ENCODE measurements at places on chromosomes 13 and 19.

DNA sequence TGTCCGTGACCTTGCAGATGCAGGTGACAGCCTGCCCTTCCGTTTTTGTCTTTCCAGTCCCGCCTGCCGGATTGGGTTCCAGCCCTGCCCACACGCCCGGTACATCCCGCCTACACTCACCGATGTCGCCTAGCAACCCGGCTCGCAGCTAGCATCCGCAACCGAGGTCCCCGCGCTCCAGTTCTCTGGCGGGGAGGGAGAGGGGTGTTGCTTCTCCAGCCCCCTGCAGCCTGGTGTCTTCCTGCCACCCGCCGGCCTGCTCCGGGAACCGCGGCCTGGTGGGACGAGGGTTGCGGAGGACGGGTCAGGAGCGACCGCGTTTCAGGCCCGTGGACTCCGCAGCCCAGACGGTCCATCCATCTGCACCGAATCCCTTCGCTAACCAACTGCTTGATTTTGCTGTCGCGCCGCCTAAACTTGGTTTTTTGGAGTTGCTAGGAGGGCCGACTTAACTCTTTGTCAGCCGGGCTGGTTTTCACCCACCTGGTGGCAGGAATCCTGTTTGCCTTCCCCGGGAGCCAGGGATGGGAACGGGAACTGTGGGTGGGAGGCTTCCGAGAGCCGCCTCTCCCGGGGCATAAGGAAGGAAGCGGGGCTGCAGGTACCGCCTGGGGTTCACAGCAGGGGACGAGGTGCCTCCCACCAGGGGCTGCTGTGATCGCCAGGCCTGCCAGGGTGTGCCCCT, 15.4 kb upstream of the MATK start:
- no peak for DNase-seq

DNA sequence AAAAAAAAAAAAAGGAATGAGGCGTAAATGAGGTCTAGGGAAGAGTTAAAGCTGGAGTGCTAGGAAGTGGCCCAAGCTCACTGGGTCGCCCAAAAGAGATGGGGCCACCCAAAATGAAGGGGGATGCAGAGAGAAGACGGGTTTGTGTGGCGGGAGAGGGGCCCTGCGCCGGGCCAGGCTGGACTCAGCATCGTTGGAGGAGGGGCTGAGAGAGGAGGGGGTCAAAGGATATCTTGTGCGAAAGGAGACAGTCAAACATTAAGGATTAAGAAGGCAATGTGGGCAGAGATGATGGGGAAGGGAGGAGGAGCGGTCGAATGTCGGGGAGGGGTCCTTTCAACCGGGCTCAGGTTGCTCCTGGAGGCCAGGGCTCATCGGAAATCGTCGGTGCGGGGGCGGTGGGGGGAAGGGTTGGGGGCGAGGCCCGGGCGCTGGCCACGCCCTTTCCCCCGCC, 825 bp upstream of the CARM1 start:
- no peak for DNase-seq

GRCh38 chr13:109009756-109010155, 380.3 kb downstream of the MYO16 start:
- DNase-seq, result no peak

GRCh38 chr13:73367886-73368285, 309.1 kb downstream of the KLF5 start:
- no peak for DNase-seq

- DNase-seq, result no peak
Observed at GRCh38 chr13:47890146-47890814, 110.8 kb downstream of the SUCLA2 start.

DNA sequence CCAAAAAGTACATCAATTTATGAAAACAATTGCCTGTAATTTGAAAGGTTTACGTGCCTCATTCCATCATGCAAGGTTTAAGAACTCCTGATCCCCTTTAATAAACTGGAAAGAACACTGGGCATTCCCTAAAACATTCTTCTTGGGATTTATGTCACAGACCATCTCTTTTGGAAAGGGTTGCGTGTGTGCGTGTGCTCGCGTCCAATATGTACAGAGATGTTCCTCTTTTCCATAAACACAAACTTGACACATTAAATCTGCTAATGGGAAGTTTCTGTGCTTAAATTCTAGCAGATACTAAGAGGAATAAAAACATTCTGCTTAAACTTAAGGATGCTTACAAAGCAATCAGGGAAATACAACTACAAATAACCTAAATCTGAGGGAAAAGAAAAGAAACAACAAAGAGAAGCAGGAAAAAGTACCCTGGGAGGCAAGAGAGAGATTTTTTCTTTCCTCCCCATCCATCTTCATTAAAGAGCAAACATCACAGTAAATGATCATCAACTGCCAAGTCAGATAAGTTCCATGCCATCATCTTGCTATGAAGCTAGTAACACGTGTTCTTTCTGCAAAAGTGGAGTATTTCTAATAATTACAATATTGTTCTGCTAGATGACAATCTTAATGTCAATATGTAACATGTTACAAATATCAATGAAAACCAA, 83.7 kb downstream of the STK24 start:
- no peak for DNase-seq

DNA sequence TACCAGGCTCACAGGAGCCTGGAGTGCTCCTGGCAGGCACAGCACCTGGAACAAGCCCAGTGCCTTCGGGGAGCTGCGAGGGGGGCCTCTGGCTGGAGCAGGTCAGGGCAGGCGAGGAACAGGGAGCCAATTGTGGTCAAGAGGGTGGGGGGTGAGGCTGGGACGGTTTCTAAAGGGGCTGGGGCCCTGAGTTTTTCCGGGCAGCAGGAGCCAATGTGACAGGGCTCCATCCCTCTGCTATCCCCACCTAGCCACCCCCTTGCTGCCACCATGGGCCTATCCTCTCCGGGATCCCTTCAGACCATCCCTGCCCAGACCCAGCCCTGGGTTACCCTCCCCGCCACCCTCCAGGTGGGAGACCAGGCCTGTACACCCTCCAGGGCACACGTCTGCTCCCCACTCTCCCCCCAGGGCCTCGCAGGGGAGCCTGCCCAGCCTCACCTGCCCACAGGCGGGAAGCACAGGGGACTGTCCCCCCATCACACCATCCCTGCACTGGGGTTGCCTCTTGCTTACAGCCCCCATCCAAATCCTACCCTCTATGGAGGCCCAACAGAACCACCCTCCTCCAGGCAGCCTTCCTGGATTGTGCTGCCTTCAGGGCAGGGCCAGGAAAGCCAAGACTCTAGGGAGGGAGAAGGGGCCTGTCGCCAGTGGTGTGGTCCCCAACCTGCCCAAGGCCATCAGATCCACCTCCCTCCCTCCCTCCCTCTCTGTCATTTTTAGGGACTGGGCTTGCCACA, 121.0 kb downstream of the URI1 start:
- DNase-seq, result no peak

DNA sequence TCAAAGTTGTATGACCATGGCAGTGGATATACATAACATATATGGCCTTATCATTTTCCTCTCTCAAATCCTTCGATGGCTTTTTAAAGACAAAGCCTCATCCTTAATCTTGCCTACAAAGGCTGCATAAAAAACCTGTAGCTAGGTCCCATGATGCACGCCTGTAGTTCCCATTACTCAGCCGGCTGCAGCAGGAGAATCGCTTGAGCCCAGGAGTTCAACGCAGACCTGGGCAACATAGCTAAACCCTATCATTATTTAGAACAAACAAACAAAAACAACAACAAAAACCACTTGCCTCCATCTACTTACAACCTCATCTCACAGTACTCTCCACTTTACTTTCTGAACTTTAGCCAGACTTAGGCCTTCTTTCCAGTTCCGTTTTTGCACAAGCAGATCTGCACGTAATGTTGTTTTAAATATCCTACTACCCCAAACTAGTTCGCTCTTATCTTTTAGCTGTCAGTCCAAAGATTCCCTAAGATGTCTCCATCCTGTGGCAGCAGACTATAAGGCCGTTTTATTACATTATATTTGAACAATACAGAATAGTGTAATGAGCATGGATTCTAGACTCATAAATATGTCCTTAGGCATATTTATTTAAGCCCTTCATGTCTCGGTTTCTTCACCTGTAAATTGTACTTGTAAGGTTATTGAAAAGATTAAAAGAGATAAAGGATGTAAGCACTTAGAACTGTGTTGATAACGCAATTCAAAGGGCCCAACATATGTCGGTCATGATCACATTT, 969 bp upstream of the POMP start:
- DNase-seq, result no peak

DNA sequence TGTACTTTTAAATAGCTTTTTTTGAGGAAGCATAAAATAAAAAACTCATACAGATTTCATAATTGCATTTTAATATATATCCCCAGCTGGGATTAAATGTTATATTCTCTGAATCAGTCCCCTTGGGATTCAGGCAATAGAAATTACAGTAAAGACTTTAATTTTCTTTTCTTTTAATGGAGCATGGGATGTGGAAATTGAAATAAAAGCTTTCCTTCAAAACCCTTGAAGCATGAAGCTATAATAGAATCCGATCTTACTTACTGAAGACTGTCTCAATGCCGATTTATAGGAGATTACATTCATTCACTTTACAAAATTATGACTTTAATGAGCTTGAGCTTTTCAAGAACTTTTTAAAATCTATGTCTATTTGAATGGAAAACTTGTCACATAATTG, 243.4 kb downstream of the SPRY2 start:
- no peak for DNase-seq

DNA sequence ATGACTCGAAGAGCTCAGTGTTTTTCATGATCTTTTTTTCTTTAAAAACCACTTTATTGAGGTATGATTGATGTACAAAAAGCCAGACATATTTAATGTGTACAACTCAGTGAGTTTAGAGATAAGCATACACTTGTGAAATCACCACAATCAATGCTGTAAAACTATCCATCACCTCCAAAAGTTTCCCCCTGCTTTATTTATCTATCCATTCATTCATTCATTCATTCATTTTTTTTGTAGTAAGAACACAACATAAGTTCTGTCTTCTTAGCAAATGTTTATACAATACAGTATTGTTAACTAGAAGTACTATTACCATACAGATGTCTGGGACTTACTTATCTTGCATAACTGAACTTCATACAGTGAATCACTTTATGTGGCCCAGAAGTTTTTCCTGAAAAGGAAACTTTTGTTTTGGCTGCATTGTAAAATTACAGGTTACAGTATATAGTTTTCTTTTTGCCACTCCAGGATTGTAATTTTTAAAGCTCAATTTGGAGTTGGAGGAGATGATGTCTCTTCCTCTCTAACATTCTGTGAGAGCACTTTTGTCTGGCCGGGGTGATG, 6.7 kb downstream of the RAP2A start:
- DNase-seq, result no peak

GRCh38 chr13:95420501-95420900, 119.2 kb upstream of the ABCC4 start:
- no peak for DNase-seq

DNA sequence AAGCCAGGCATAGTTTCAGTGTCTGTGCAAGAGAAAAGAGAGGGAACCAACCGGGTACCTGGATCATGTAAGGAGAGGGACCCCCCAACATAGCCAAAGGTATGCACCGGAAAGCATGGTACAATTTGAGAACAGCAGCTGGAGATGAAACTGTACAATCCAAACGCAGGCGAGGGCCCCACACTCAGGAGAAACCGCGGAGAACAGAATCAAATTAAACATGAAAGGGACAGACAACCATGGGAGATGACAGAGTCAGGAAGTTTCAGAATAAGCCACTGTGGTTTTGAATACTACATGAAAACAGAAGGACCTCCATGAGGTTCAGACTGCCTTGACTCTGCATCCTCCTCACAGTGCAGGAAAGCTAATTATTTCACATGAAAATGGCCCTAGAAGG, 62.9 kb upstream of the SPATA13 start:
- DNase-seq, result no peak

DNA sequence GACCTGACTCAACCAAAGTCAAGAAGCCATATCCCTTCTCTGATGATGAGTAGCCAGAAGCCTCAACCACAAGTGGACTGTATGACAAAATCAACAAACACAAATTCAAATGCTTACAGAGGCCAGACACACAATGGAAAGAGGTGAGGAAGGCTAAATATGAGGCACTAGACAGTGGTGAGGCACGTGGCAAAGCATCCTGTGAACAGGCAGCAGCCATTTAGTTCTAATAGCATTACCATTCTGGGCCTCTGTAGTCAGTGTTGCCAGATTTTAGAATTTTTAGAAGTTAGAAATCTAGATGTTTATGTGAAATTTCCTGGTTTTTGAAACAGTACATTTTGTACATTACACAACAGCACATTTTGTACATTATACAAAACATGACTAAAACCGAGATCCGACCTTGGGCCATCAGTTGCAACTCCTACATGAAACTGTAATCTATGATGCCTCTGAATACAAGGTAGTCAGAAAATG, 403.3 kb downstream of the COG6 start:
- DNase-seq, result no peak

- no peak for DNase-seq
Observed at GRCh38 chr13:24194447-24194846, 33.9 kb downstream of the SPATA13 start.

- DNase-seq, result no peak
Observed at GRCh38 chr13:98668155-98668554, 84.3 kb downstream of the SLC15A1 start.

DNA sequence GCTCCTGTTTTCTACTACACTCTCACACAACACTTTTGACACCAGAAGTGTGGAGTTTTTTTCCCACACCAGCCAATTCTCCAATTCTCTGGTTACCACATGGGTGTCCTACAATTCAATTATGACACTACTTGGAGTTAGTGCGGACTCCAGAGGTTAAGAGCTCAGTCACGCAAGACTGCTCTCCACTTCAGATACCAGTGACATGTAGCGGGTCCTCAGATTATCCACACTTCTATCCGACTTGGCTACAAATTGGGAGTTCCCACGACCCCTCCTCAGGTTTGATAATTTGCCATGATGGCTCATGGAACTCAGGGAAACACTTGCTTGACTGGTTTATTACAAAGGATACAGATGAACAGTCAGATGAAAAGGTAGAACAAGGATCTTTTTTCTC, 32.9 kb downstream of the PAN3 start:
- DNase-seq, result no peak

- DNase-seq, result peak; percentile 39
Observed at GRCh38 chr13:112891477-112892401, 77.3 kb upstream of the MCF2L start.

- no peak for DNase-seq
Observed at GRCh38 chr19:15289673-15290072, 42.7 kb downstream of the BRD4 start.

DNA sequence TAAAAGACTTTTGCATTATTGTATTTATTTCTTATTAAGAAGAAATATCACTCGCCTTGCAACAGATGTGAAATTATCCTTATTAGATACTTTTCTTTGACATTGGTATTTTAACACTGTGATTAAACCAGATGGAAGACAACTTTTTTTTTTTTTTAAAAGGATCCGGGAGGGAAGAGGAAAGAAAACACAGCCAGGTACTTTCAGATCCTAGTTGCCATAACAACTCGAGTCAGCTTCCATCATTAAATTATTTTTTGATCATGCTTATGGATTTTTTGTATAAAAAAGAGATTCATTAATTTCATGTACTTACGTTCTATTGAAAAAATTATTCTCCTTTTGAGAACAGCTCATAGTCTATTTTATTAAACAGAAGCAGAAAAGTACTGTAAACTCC, 515.7 kb downstream of the TBC1D4 start:
- no peak for DNase-seq

DNA sequence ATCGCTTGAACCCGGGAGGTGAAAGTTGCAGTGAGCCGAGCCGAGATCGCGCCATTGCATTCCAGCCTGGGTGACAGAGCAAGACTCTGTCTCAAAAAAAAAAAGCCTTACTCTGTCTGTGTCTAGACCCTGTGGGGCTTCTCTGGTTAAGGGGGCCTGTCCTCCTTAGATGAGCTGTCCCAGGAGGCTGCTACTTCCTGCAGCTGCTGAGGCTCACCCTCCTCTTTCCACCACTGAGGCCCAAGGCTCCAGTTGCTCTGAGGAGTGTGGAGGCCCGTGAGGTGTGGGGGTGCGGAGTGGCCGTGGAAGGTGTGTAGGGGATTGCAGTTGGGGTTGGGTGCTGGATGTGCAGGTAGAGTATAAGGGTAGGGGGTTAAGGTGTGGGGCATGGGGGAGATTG, 22.1 kb upstream of the RASA3 start:
- no peak for DNase-seq

All from aorta (tissue), 5 donors.